ENCODE measurements at places on chromosomes 3 and 15.
A peak's percentile ranks its signal among the peaks of the same experiment; 100 is the strongest.

DNA sequence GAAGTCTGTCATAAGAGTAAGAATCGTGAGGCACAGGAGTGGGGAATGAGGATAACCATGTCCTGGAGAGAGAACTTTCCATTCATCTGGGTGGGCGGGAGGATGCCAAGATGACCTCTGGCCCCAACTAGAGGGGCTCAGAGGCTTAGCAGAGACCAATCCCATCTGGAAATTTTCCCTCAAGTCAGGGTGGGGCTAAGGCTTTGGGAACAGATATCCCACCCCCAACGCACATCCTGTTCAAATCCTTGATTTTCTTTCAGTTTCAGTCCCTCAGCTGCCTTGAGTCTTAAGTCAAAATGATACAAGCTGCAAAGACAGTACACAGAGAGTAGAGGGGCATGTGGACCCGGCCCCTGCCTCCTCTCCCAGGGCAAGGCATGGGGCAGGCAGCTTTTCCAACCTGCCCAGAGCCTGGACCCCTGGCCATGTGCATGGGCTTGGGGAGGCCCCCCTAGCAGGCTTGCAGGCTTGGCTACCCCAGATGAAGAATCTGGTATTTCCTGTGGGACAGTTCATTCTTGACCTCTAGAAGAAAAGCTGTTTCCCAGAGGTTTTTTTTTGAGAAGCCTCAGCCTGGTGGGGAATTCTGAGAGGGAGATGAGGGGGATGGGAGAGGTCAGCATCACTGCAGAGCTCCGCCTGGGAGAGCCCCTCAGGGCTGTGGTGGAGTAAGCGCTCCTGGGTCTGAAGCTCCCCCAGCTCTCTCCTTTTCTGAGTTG lies 109.7 kb upstream of the HACD2 start:
- DNase-seq = no peak

- peak; percentile 54 for DNase-seq
Measured at GRCh38 chr3:179463319-179463718, 12.0 kb upstream of the GNB4 start.

DNA sequence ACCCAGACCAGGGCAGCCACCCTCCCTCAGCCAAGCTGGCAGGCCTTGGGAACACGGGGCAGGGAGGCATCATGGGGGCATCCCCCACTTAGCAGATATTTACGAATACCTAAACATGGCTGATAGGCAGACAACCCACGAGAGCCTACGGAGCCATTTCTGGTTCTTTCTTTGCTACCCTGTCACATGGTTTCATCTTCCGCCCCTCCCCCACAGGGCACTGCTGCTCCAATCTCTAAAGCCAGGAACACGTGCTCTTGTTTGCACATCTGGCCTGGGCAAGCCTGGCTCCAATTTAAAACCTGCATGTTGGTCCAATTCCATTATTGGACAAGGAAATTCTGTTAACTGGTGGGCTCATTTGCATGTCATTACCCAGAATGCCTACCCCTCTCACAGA lies 447.4 kb upstream of the NR2F2 start:
- no peak for DNase-seq

DNA sequence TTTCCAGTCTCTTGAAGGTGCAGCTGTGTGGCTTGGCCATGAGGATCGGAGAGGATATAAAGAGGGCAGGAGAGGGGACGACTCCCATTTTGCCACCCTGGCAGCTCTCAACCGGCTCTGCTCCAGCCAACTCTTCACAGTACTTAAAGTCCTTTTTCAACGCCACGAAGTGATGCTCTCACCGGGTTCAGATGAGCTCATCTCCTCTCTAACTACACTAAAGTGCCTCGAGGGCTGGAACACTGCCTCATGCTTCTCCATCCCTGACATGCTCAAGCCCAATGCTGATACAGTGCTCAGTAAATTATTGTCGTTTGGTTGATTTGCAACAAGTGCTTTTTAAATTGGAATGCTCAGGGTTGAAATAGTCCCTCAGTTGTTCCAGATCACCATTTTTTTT lies 97.8 kb downstream of the GTPBP8 start:
- no peak for DNase-seq

DNA sequence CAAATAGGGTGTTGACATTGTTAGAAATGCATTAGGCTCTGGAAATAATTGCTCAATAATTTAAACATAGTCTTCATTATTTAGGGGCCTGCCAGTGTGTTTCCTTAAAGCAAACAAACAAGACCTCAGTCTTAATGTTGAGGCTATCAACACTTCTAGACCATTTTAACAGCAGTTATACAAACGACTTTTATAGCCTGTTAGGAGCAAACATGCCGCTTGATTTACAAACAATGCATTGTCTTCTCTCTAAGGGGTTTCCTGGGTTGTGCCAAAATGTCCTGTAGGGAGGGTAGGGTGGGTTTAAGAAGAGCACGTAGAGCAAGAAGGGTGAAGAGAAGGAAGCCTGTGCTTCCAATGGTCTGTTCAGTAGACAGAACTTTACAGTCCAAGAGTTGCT lies 53.7 kb downstream of the TPRG1 start:
- DNase-seq = no peak

DNA sequence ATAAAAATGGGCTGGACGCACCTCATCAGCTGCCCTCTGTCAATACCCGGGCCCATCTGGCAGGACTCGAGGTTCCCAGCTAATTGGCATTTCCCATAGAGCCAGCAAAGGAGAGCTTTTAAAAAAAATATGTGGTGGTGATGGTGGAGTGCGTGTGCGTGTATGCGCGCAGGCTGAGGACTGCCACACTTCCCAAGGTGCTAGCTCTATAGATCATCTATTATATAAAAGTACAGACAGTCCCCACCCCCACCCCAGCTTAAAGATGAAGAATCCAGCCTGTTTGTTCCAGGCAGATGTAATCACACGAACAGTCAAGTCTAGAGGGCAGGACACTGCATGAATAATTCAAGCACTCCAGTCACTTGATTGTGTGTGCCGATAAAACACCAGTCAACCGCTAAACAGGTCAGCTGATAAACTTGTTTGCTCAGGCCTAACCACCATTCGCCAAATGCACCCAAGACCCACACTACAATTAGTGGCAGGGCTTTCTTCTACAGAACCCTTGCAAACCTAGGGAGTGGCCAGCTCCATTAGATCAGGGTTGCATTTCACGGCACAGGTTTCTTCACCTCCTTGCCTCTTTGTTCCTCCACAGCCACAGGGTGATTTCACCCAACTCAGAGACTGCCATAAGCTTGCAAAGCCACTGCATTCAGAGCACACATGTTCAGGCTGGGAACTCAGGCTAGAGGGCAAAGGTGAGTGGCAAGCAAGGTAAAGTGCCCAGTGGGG lies 5.8 kb downstream of the TLE3 start:
- DNase-seq = peak; percentile 64

DNA sequence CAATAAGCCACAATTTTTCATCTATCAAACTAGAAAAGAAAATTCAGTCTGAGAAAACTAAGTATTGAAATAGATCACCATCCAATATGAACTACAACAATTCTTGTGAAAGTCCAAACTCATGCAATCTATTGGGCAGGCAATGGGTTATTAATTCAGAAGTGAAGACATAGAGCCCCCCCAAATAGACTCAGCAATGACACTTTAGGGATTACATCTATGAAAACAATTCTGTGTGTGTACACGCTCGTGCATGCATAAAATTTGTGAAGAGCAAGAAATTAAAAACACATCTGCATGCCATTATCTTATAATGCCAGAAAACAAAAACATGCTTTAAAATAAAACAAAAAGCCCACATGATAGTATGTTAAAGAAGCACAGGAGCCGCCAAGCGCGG lies 151.3 kb downstream of the NR1I2 start:
- no peak for DNase-seq

DNA sequence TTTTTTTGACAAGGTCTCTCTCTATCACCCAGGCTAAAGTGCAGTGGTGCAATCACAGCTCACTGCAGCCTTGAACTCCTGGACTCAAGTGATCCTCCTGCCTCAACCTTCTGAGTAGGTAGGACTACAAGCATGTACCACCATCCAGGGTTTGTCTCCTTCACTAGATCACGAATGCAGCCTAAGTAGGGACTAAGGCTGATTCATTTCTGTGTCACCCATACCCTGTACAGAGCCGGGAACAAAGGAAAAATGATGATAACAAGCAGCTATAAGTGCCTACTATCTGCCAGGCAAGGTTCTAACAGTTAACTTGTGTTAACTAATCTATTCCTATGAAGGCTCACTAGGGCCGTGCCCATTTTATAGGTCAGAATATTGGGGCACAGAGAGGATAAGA lies 7.0 kb downstream of the TMEM40 start:
- no peak for DNase-seq

DNA sequence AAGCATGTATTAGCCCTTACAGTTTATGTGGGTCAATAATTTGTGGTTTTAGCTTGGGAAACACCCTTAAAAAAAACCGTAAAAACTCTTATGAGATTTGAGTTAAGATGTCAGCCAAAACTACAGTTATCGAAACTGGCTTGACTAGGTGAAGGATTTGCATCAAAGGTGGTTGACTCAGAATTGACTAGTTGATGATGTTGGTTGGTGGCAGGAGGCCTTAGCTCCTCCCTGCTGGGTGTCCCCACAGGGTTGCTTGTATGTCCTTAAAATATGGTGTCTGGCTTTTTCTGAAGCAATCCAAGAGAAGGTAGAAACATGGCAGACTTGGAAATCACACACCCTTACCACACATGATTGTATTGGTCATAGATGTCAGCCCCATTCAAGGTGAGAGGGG lies 305.1 kb downstream of the ROBO2 start:
- DNase-seq = no peak

- DNase-seq = no peak
Measured at GRCh38 chr3:178795349-178795748, 259.1 kb downstream of the KCNMB2 start.

GRCh38 chr3:100634493-100635272 lies 25.3 kb downstream of the ADGRG7 start:
- DNase-seq = peak; percentile 13

- DNase-seq = no peak
Measured at GRCh38 chr15:40743485-40743901, 11.6 kb downstream of the RMDN3 start.

DNA sequence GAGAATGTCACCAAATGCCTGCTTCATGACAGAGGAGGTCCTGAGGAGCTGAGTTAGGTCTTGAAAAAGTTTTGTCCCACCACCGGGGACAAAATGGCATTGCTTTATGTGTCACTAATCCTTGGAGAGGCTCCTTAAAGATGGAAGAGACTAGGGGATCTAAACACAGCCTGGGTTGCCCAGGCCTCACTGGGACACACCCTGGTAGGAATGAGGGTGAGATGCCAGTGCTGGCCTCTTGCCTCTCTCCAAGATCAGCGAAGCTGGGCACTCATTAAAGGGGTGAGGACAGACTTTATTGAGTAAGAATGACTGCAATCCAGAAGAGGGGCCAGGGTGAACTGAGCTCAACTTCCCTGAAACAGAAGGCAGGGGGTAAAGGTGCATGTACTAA lies 58.5 kb upstream of the KLF13 start:
- no peak for DNase-seq

DNA sequence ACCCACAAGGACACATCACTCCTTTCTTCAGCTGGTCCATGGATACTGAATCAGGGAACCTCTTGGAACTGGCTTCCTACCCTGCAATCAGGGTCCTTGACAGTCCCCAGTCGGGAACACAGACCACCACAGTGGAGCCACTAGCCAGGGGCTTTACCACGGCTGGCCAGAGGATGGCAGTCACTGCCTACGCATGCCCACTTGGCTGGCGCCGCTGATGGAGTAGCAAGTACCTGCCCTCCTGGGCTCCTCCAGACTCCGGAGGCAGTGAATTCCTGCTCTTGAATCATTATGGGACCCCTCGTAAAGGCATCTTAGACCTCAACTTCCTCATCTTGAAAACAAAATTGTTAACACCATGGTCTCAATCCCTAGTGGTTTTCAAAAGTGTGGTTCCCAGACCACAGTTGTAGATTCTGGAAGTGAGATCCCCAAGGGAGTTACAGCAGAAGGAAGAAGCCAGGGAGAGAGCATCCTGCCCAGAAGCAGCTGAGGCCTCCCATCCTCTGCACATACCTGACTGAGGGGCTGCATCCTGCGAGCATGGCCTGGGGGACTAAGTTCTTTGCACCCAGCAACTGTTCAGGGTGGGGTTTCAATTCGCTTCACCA lies 9.1 kb upstream of the SKIC8 start:
- DNase-seq = peak; percentile 64

DNA sequence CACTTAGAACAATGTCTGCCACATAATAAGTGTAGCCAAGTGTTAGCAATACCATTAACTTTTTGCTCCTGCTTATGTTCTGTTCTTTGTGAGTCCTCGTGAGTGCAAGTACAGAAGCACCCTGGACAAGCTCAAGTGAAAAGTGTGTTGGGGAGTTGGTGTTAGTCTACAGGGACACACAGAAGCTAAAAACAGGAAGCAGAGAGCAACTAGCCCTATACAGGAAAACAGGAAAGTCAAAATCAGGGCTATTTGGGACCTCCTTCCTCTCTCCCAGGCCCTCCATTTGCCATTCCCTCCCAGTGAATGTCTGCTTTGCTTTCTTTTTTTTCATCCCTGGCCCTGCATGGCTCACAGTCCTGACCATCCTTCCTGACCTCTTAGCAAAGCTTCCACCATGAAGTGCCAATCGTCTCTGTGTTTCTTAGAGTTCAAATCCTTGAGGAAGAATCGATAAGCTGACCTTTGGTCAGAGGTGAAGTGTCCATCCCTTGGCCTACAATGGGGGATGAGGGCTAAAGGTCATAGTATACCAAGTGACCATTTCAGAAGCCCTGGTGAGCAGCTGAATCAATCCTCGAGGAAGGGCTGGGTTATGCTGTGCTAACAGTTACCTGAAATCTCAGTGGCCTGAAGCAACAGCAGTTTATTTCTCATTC lies 328.2 kb downstream of the SHQ1 start:
- no peak for DNase-seq
